ENCODE measurements at places on chromosomes 13 and 19.

DNA sequence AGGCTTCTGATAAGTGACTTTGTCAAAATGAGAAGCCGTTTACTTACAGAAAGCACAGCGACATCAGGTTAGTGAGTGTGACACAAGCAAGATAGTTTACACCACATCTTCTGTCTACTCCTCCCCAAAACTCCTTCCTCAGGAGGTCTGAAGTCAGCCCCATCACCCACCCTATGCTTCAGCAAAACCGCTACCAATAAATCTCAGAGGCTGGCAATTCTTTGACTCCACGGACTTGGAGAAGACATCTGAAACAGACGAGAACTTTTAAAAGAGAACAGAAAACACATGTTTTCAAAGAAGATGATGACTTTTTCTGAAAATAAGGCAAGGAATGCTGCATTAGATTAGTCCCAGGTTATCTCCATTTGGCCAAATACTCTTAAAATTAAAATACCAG, 261.1 kb downstream of the TBC1D4 start:
- no peak for DNase-seq

GRCh38 chr13:85241060-85241459, 558.2 kb downstream of the SLITRK6 start:
- no peak for DNase-seq

- no peak for DNase-seq
Observed at GRCh38 chr13:98200211-98200878, 23.3 kb upstream of the RNF113B start.

DNA sequence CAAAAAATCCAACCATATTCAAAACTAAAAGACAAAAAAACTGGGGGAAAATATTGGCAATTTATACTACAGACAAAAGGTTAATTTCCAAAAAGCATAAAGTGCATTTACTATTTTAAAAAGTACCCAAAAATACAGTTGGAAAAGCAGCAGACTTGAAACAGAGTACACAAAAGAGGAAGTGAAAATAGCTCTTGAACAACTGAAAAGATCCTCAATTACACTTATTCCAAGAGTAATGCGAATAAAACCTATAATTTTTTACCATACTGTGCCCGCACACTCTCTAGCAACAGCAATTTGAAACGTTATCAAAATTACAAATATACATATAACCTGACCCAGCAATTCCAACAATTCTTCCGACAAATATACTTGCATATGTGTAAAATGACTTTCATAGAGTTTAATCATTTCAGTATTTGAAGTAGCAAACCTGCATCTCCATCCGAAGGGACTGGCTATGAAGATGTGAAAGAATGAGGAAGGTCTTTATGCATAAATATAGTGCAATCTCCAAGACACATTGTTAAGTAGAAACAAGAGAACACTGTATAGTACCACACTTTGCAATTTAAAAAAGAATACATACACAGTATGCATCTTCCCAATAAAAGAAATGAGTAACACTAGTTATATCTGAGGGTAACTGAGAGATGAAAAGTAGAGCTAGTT, 25.4 kb downstream of the ALG5 start:
- no peak for DNase-seq

DNA sequence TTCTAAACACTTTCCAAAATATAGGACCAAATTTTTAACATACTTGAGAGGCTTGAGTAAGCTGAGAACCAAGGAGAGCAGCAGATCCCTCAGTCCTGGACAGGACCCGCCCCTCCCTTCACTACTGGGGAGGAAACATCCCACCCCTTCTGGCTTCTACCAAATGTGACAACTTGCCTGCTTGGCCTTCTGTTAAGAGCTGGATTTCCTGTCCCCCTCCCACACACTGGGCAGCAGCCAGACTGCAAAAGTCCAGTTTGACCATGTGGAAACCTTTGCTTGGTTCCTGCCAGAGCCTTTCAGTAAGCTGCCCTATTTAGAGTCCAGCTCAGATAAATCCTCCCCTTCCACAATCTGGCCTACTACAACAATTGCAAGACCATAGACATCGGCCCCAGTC, 84.3 kb downstream of the FGF14 start:
- no peak for DNase-seq

DNA sequence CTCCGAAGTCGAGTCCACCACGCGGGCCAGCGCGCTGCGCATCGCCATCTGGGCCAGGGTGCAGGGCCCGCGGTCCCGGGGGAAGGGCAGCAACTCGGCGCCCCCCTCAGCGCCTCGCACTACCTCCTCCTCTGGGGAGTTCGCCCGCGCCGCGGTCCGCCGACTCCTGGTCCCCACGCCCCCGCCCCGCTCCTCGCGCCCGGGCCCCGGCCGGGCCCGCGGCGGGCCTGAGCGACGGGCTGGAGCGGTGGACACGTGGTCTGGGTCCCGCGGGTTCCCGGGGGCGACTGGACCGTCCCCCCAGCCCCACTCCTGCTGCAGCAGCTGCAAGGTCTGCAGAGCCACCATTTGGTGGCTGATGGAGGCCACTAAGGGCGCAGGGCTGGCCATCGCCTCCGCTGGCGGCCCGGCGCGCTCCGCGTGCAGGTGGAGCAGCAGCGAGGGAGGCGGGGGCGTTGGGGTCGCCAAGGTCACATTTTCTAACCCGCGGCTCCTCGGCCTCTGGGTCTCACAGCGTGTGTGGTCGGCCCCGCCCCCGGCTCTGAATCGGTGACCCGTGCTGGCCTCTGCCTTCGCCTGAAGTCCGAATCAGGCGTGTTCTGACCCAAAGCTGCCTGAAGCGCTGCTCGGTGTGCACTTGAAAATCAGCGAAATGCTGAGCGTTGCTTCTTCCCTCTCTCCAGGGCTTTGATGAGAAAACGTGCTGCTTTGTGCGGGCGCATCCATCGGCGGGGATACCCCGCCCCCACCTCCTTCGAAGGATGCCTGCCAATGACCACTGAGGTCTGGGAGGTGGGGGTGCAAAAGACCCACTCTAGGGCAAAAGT, at the start of gene DLEU7:
Gene DLEU7 (minus strand): TSS at position 436 of the 827 bp plus-strand sequence. CDS start 46 bp downstream, at position 390.
- no peak for DNase-seq

DNA sequence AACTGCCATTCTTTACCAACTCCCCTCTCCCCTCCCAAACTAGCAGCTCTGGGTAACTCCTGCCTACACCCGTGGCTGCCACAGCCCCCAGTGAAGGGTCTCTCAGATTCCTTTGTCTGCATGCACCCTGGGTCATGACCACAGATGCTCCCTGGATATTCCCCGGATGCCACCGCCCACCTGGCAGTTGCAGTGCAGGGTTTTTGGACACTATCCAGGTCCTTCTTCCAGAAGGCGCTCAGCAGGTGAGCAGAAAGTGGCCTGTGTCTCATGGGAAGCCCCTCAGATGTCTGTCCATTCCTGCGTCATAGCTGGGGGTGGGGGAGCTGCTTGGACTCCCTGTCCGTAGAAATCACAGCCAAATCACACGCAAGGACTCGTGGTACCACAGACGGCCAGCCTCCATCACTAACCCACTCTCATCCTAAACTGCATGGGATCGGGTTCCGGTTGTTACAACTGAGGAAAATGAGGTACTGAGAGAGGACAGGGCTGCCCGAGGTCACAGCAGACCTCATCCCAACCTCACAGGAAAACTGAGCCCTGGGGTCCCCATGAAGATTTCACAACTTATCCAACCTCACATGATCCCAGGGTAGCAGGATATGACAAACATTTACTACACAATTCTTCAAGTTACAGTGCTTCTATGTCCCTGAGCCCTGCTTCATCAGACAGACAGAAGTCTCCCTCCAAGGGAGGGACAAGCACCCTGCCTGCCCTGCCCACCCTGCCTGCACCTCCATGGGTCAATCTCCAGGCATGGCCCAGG, 38.6 kb downstream of the ELL start:
- DNase-seq: no peak

DNA sequence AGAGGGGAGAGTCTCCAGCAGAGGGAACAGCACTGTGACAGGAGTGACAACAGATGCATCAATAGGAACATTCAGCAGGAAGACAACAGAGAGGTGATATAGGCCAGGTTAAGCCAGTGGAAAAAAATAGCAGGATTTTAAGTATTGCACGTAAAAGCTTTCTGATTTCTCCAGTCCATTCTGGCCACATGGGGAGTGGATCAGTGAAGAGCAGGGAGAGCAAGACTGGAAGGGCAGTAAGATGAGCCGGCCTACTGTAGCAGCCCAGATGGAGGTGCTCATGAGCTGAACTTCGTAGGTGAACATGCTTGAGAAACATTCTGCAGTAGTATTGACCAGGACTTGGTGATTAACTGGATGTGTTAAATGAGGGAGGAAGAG, 1.7 kb downstream of the UTP14C start:
- no peak for DNase-seq

DNA sequence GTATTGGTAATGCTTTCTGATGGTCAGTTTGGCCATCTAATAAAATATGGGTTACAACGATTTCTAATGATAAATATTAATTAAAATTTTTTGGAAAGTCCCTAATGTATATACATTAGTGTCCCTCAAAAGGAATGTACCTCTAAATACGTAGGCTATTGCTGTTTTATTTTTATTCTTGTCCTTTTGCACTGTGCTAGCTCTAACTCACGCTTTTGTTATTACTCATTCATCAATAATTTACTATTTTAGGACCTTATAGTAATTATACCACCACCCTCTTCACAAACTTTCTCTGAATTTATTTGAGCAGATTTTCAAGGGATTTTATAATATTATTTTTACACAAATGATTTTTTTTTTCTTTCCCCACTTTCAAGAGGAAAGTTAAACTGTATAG, 795.9 kb upstream of the PCDH9 start:
- no peak for DNase-seq

DNA sequence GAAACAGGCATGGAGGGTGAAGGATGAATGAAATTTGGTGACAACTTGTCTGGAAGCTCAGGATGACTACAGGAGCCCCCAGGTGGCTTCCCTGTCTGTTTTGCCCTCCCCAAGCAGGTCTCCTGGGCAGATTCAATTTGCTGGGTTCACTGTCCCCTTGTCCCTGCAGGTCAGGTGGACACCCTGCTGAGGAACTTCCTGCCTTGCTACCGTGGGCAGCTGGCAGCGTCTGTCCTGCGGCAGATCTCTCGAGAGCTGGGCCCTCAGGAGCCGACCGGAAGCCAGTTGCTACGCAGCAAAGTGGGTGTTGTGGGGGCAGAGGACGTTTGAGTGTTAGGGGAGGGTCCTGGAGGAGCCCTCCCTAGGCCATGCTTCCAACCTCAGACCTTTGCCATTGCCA, 19.1 kb downstream of the PGLS start:
- DNase-seq: no peak

DNA sequence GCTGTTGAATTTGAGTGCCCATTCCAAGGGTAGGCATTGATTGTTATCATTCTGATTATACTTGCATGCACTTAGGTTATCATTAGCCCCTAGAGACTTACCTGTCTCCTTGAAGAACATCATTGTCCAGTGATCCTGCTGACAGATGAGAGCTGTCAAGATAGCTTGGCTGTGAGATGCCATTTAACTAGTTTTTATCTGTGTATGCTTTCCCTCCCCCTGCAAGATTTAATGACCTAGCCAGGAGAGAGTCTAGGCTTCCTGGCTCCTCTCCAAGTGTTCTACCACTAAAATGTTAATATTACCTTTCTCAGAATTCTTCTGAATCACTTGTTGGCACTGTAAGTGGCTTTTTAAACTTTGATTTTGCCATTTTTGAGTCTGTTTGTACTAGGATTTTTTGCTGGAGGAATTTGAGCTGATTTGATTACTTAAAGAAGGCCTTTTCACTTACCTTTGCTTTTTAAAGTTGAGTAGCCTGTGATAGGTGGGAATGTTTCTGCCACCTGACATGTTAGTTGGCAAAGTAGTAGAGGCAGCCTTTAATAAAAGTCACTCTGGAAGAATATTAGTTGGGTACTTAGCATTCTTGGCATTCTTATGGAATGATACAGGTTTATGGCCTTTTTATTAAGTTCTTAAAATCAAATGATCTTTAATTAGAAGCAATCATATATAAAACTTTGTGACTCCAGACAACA, 41.1 kb downstream of the ARHGAP35 start:
- no peak for DNase-seq

- no peak for DNase-seq
Observed at GRCh38 chr19:5337708-5338655, 2.6 kb downstream of the PTPRS start.

GRCh38 chr13:93226623-93227279, at the start of gene GPC6:
TSS of gene GPC6 (plus strand) at chr13:93226807.
- peak; percentile 83 for DNase-seq

DNA sequence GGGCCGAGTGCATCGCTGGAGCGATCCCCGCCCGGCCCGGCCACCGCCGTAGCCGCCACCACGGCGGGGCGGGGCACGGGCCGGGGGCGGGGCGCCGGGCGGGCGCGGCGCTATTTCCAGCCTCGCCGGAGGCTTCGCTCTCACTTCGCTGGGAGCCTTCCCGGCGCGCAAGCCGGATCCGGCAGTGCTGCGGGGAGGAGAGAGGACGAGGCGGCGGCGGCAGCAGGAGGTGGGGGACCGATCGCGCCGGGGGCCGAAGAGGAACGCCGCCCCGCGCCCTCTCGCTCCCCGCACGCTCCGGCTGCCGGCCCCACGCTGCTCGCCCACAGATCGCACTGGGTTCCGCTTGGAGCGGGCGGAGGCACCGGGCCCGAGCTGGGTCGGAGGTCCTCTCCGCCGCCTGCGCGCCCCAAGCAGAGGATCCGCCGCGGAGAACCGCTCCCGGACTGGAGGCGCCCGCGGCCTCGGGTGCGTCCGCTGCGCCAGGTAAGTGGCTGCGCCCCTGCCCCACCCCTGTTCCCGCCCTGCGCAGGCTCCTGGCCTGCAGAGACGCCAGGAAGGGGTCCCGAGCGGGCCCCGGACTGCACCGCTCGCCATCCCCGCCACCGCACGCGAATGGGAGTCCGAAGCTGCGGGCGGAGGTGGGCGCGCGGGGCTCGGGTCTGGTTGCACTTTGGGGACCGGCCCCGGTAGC, at the start of gene CHST8:
Gene CHST8 (plus strand): TSS at position 143 of the 694 bp plus-strand sequence. CDS start 67,309 bp downstream, outside the sequence.
- DNase-seq: peak; percentile 82

DNA sequence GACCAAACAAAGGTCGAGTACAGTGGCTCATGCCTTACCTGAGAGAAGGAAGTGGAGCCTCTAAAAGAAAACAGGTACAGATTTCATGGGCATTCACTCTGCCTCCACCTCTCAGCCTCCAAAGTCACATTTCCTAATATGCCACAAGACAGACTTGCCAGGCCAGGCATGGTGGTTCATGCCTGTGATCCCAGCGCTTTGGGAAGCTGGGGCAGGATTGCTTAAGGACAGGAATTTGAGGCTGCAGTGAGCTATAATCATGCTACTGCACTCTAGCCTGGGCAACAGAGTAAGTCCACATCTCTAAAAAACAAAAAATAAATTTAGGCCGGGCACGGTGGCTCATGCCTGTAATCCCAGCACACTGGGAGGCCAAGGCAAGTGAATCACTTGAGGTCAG, 10.9 kb upstream of the DNMT1 start:
- no peak for DNase-seq

DNA sequence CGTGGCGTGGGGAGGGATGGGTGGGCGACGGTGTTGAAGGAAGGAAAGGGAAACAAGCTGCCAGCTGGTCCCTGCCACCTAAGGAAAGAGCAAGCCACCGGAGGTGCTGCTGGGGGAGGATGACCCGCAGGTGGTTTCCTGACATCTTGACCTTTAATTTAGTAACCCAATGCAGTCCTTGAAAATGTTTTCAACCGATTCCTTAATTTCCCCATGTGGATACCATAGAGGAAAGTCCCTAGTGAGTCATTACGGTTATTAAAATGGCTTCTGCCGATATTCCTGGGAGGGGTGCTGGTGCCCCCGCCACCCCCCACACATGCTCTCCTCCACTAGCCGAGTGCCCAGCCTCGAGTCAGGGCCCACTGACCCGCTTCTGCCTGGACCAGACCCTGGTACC, 6.3 kb upstream of the ANKRD10 start:
- DNase-seq: no peak

GRCh38 chr13:76339649-76340048, 546.6 kb downstream of the KCTD12 start:
- DNase-seq: no peak

- DNase-seq: no peak
Observed at GRCh38 chr13:23735329-23735728, 153.9 kb downstream of the MIPEP start.

GRCh38 chr13:100533588-100534041, 55.0 kb downstream of the GGACT start:
- no peak for DNase-seq

All from HEK293T (cell line).